ENCODE measurements at places on chromosomes 12 and 14. TPM values are rescaled to one million over a fixed set of nuclear protein-coding genes. Genes with fewer than 3 reads are reported as not detected.
A peak's percentile ranks its signal among the peaks of the same experiment; 100 is the strongest.

Gene OAS1
- not detected for total RNA-seq

Gene PIWIL1
- not detected for total RNA-seq

DNA sequence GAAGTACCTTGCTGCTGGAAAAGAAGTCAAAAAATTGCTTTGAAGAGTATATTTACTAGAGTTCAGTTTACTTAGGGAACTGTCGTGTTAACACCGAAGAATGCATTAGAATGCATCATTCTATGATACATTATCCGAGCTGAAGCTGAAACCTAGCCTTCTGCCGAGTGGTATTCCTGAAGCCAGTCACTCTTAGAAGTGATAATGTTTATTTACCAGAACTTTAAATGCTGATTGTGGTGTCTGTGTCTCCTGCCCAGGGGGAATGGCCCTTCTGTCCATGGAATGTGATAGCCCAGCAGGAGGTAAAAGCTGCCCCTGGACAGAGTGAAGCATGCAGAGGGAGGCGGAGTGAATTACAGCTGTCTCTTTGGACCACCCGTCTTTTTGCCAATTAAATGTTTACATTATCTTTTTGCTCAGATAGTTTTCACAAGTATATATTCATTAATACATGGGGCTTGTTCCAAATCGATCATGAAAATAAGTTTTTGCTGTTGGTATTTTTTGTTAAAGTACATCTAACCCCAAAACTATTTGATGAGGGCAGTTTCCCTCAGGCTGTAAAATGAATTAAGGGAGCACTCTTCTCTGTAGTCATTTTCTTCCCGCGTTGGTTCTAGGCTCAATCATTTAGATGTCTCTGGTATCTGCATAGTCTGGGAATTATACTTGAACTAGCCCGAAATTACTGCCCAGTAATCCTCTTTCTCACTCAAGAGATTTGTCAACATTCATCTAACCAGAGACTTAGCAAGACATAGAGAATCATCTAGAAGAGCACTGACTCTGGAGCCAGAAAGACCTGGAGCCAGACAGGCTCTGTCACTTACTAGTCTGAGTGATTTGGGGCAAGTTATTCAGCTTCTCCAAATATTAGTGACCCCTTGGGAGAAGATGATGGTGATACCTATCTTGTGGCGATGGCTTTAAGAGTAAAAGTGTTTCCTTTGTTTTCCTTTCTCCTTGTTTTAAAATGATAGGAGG, 147.6 kb downstream of the CRADD start:
- peak; percentile 81 for DNase-seq

- DNase-seq: peak; percentile 59
These were observed 559 bp upstream of the CKAP4 start for GRCh38 chr12:106248312-106248845.

DNA sequence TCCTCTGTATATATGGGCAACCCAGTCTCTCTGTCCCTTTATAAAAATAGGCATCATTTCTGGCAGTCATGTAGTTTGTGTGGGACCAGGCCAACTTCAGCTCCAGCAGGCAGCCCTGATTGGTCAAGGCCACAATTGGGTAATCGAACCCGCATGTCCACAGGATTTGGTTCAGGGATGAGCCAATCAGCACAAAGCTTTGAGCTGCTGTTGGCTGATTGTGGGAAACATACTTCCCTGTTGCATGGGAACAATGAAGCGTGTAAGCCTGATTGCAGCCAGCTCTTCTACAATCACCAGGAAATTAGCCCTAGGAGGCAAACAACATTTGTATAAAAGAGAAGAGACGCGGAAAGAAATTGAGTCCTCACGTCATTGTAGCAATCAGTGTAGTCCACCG, 328.6 kb downstream of the PCNX1 start:
- DNase-seq: no peak

DNA sequence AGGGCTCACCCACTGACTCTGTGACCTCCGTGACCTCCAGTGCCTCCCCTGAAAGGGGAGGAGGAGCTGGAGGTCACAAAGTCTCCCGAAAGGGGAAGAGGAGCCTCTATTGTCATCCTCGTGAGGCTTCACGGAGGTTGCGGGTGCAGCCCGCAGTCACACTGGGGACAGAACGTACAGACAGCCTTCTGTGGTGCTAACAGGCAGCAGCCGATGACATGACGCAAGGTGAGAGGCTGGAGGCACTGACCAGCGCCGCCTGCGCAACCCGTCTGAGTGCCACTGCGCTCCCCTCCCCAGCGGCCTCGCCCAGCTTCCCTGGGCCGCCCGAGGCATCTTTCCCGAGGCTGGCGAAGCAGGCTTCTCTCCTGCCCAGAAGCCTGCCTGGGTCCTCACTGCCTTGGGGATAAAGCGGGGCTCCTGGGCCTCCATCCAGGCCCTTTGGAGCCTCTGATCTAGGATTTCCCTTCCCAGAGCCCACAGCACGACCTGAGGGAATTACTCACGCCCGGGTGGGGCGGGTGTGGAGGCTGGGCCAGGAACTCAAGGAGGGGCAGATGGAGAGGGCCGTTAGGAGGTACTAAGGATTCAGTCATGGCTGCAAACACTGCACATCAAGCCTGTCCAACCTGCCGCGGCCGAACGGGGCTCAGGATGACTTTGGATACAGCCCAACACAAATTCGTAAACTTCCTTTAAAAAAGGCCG, 12.3 kb upstream of the LBHD2 start:
- no peak for DNase-seq

DNA sequence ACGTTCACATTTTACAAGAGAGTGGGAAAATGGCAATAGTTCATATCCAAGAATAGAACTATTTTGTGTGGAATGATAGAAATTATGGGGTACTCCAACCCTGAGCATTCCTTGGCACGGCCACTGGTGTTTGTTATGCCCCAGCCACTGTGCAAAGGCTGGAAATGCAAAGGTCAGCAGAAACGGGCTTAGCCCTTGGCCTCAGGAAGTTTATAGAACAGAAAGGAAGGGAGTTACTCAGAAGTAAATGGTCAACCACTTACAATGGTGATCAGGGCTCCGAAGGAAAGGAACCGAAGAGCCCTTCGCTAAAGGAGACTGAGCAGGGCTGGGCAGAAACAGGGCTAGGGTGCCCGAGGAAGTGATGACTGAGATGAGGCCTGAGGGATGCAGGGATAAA, 45.1 kb downstream of the KICS2 start:
- no peak for DNase-seq

- peak; percentile 78 for DNase-seq
These were observed 4.6 kb downstream of the AQP2 start for GRCh38 chr12:49954863-49955830.

DNA sequence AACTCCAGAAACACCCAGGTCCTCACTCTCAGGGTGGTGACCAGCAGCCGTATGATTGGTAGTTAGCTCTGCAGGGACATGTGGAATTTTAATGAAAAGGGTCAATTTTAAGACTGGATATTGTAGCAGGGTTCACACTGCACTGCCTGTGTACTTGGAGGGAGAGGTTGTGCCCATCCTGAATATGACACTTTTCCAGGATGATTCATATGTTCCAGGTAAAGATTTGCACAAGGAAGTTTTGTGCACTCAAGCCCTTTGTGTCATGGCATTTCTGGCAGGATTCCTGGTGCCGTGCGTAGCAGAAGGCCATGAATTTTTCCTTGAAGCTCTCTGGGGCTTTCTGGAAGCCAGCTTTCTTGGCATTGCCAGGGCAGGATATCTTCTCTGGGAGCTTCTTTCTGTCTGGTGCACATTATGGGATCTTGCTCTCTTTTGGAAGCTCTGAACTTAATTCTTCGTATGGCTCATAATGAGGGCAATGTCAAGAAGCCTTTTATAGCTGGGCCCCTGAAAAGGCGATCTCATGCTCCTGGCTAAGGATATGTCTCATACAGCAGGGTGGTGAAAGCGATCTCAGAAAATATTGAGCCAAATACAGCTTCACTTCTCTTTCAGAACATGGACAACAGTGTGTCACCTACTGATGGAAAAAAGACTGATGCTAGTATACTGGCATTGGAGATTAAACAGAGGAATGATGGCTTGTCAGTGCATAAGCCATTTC, 1133.9 kb downstream of the AACS start:
- DNase-seq: no peak

GRCh38 chr12:42859612-42860011, 270.1 kb upstream of the PRICKLE1 start:
- no peak for DNase-seq

DNA sequence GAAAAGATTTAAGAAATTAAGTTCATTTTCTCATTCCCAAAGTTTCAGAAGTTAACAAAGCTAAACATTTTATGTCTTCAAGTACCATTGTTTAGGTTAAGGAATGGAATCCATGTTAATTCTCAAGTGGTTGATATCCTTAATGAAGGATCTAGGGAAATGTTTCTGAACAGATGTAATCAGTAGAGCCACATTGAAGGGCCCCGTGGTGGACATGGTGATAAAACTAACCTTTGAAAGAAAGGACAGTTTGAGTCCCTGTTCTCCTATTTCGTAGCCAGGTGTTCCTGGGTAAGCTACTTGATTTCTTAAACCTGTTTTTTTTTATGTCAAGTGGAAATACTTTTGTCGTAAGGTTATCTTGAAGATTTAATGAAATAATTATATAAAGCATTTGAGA, 4.6 kb downstream of the PPM1A start:
- DNase-seq: peak; percentile 11

DNA sequence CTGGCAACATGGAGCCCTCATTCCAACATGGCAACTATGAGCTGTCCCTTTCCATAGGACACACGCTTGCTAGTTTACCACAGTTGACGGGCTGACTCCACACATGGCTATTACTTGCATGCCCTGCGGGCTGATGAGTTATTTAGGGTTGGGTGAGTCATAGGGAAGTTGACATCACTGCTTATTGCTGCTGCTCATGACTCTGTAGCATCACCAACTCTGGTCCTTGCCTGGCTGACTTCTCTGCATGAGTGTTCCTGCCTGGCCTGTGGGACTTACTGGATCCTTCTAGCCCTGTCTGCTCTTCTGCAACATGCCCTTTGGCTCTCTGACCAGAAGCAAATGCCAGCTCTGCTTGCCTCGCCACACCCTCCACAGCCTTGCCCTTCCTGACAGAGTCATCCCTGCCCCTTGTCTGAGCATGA, 199.5 kb downstream of the ANO6 start:
- DNase-seq: no peak
